ENCODE measurements at places on chromosomes 2 and 18.

GRCh38 chr2:22326250-22326649, 1058.7 kb upstream of the KLHL29 start:
- DNase-seq = no peak

DNA sequence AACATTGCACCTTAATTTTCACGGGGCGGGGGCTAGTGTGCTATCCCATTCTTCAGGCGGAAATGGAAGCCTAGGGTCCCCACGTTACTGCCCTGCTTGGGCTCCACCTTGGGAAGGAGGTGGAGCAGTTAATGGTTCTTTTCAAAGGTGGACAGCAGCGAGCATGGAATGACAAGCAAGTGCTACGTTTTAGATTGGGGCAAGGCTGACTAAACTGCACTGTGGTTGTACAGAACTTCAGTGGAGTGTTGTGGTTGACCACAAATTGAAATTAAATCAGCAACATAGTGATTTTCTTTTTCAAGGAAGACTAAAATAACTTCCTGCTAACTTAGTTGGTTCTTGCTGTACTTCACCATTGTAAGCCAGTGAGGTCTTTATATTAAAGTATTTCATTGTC, 47.0 kb downstream of the CHRNA1 start:
- no peak for DNase-seq

GRCh38 chr2:9165625-9166024, 41.0 kb upstream of the ASAP2 start:
- DNase-seq = no peak

DNA sequence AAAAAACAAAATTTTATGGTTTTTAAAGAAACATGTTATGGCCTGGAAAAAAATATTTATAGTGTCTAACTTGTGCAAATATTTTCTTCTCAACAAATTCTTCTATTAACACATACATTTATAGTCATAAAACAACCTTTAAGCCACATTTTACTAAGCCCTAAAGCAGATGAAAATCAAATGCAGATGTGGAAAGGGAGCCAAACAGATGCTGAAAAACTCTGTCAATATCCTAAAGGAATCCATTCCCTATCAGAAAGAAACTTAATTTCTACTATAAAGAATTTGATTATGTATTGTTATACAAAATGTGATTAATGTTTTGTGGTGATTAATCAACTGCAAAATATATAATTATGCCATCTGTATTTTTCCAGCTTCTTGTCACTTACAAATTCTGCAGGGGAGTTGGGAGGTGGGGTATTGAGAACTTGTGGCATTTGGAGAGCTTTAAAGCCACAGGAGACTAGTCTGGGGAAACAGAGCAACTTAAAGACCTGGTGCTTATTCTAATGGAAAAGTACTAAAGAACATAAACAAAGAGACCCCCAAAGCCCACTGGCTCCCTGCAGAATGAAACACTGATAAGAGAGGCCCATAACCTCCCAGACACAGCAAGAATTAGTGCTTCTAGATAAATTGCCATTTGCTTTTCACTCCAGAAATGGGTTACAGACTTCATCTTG, 1721.0 kb upstream of the PIK3C3 start:
- DNase-seq = no peak

DNA sequence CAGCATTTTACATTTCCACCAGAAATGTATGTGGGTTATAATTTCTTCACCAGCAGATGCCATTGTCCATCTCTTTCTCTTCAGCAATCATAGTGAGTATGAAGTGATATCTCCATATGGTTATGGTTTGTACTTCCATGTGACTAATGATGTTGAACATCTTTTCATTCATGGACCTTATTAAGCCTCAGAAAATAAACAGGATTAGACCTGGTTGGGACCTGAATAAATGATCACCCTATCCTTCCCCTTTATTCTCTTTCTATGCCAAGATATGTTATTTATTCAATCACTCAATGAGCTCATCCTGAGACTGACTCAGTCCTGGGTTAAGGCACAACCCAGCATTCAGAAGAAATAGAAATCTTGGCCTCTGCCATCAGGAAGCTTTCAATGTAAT, 86.6 kb downstream of the ANTXR1 start:
- DNase-seq = no peak

- DNase-seq = no peak
Observed at GRCh38 chr18:58593938-58594337, 35.0 kb downstream of the ALPK2 start.

GRCh38 chr2:45728458-45728942, 77.0 kb downstream of the PRKCE start:
- DNase-seq = no peak

- DNase-seq = no peak
Observed at GRCh38 chr18:51072586-51073313, 42.7 kb downstream of the SMAD4 start.
